Hematopoietic multipotent progenitor cell treated with erythropoietin and hydrocortisone succinate and interleukin-3 and kit ligand, for 8 days (in vitro differentiated cells): ENCODE measurements at places on chromosomes 7 and 10.

DNA sequence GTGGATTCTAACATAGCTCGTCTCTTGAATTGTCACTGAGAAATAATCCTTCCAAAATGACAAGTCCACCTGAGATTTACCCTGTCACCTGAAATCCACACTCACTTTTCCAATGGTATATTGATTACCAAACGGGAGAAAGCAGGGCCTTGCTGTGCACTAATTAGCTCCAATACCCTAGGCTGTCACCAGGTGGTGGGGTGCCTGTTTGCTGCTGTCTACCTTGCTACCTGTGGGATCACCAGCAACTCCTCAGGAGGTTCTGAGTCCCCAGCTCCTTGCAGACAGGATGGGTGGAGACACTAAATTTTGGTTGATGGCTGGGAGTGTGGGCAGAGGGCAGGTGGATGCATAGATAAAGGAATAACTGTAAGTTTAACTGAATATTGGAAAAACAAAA is 237.2 kb upstream of the ZNF32 start:
- DNase-seq, result peak; percentile 8

- DNase-seq, result peak; percentile 93
These were observed 5.7 kb downstream of the BLVRA start for GRCh38 chr7:43764039-43764761.

GRCh38 chr10:84613336-84614021 is 285.1 kb downstream of the CCSER2 start:
- DNase-seq, result peak; percentile 10

DNA sequence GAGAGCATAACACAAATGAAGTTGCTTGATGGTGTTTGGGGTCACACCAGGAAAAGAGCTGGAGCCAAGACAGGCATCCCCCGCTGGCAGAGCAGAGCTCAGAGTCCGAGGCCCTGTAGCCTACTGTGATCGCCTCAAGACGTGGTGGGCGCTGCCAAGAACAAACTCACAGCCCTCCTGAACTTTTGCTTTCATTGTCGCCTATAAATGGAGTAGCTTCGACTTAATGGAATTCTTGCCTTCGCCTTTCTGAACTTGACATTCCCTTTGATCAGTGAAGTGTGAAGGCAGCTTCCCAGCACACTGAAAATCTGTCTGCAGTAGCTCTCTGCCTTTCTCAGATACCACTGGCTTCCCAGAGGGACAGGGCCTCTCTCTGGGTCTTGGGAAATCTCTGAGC is 21.3 kb downstream of the CPXM2 start:
- DNase-seq, result no peak

- no peak for DNase-seq
These were observed 224.9 kb downstream of the SKIDA1 start for GRCh38 chr10:21300551-21300950.

- no peak for DNase-seq
These were observed 246.1 kb downstream of the AUTS2 start for GRCh38 chr7:69844264-69844868.

GRCh38 chr10:95247881-95248583 is 42.8 kb downstream of the PDLIM1 start:
- no peak for DNase-seq

DNA sequence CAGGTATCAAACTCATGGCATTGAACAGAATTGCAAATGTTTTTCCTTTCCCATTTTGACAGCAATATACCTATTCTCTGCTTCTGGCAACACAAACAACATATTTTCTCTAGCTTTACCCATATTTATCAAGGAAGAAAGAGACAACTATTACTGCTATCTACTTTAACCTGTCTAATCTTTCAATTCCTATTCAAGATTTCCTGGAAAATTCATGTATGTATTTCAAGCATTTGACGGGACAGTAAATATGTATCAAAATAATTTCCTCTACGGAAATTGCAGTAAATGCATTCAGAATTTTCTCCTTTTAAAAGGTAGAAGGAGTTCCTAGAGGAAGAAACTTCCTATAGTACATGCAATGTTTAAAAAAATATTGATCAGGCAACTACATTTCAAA is 179.3 kb upstream of the LRRN3 start:
- DNase-seq, result no peak

DNA sequence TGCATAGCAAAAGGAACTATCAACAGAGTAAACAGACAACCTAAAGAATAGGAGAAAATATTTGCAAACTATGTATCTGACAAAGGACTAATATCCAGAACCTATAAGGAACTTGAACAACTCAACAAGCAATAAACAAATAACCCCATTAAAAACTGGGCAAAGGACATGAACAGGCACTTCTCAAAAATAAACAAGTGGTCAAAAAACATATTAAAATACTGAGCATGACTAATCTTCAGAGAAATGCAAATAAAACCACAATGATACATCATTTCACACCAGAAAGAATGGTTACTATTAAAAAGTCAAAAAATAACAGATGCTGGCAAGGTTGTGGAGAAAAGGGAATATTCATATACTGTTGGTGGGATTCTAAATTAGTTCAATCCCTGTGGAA is 17.1 kb downstream of the MAGI2 start:
- DNase-seq, result no peak

DNA sequence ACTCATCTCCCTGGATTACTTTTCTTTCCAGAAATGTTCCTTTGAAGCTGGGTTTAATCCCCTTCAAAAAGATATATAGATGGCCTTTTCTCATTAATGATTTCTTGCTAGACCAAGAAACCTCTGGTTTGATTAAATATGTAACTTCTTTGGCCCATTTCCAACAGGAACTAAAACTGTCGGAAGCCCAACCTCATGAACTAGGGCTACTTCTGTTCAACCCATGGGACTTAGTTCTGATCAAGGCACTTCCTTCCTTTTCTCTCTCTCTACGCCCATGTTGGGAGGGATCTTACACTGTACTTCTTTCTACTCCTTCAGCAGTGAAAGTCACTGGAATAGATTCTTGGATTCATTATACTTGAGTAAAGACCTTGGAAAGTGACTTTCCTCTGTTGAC is 83.6 kb downstream of the TMEM106B start:
- no peak for DNase-seq

DNA sequence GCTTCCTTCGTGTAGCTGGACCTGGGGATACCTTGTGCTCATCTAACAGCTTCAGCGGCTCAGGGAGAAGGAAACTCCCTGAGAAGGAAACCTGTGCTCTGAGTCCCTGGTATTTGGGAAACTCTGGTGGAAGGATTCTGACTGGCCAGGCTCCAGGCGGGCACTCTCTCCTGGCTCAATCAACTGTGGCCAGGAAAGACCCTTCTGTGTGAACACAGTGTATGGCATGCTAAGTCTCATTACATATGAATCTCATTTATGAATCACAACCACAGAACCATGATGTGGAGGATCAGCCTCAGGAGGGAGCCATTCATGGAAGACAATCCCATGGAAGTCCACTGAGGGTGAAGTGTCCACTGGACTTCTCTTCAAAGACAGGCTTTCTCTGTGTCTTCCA is 20.9 kb downstream of the NPS start:
- no peak for DNase-seq

DNA sequence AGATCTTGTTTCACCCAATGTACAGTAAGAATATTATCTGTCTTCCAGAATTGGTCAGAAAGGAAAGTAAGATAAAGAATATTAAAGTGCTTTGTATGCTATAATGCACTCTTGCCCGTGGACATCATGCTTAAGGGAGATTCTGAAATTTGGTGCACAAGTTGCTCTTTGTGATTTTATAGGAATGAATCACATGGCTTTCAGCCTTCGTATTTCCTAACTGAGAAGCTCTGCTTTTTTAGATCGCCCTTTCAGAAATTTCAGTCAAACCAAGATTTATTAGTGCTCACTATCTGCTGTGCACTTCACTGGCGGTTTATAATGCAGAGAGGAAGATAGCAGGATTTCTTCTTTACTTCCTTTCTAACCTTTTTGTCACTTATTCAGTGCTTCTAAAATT is 1248.5 kb upstream of the LRRN3 start:
- DNase-seq, result no peak

DNA sequence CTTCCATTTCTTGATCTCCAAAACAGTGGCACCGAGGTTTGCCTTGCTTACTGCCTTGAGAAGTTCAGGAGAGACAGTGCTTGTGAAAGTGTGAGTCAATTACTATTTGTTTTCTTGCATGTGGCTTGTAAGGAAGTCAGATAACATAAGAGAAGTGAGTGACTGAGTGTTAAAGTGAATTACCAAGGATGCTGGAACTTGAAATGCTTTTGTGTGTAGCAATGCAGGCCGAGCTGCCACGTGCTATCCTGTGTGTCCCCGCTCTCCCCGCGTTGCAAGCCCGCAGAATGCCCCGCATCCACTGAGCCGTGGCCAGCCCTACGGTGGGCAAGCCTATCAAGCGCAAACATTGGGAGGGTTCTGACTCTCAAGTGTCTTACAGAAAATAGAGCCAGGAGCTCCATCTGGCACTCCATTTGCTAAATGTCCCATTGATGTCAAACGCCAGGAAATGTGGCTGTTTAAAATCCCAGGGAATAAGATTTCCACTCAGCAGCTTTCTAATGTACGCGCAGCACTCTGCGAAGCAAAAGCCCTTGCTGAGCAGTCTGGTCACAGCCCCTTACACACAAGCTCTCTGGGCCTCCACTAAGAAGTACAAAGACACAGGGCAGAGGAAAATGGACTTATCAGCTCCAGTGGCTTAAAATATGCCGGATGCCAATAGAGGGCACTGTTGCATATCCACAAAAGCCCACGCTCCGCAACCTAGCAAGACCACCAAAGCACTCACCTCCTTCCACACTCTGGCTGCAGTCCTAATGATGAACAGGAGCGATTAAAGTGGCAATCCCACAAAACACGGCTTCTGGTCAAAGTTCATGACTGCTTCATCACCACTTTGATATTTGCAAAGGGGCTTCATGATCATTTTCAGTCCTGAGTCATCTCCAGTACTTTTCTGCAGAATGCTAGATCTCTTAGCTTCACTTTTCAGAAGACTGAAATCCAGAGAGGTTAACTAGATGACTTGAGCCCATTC is 158.0 kb upstream of the ITGB1 start:
- DNase-seq, result peak; percentile 32

DNA sequence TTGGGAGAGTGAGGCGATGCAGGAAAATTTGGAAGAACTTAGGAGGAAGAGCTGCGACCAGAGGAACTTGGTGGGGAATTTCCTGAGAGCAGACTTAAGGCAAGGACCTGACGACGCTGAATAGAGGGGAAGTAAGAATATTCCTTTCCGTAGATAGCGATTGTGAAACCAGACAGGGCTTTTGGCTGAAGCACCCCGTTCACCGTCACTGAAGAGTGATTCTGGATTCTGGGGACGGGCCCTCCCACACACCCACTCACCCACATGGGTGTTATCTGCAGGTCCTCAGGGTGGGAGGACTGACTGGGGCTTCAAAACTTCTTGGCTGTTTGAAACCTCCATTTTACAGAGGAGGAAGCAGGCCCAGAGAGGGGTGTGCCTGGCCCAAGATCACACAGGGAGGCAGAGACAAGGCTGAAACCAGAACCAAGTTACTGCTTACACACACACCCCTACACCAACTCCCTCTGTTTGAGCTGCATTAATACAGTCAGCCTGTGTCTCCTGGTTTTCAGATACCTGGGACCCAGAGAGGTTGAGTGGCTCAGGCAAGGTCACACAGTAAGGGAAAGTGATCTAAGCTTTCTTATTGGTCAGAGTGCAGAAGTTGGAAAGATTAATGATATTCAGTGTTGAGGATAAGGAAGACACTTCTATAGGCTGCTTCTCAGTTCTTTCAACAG is 37.2 kb upstream of the CDH23 start:
- peak; percentile 63 for DNase-seq
